Activated CD4-positive, alpha-beta T cell treated with anti-CD3 and anti-CD28 coated beads for 4 hours (primary cell): ENCODE measurements at places on chromosomes 7 and 10.
A peak's percentile ranks its signal among the peaks of the same experiment; 100 is the strongest.

DNA sequence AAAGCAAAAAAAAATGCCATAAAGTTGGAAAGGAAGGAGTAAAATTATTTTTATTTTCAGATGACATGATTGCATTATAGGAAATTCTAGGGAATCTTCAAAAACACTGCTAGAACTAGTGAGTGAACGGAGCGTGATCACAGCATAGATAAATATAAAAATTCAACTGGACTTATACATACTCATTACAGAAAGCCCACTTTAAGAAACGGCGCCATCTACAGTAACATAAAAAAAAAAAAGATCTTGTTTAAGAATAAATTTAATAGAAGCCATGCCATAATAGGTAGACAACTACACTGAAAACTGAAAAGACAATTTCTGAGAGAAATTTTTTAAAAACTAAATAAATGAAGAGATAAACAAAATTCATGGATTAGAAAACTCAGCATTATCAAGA, 623.1 kb upstream of the MGMT start:
- no peak for DNase-seq

- DNase-seq: no peak
Observed at GRCh38 chr10:19710600-19710999, 105.6 kb upstream of the PLXDC2 start.

DNA sequence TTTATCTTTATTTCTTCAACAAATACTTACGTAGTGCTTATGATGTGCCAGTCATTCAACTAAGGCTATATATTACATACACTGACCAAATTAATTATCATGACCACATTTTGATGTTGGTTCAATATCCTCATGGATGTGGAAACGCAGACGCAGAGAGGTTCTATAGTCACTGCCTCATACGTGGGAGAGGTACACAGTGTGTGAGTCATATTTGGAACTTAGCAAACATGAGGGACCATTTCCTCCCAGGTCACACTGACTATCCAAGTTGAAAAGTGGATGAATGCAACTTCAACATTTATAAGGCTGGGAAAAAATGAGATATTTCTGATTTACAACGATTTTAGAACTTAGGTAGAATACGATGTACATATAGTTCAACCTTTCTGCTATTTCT, 113.6 kb downstream of the PRLHR start:
- no peak for DNase-seq

DNA sequence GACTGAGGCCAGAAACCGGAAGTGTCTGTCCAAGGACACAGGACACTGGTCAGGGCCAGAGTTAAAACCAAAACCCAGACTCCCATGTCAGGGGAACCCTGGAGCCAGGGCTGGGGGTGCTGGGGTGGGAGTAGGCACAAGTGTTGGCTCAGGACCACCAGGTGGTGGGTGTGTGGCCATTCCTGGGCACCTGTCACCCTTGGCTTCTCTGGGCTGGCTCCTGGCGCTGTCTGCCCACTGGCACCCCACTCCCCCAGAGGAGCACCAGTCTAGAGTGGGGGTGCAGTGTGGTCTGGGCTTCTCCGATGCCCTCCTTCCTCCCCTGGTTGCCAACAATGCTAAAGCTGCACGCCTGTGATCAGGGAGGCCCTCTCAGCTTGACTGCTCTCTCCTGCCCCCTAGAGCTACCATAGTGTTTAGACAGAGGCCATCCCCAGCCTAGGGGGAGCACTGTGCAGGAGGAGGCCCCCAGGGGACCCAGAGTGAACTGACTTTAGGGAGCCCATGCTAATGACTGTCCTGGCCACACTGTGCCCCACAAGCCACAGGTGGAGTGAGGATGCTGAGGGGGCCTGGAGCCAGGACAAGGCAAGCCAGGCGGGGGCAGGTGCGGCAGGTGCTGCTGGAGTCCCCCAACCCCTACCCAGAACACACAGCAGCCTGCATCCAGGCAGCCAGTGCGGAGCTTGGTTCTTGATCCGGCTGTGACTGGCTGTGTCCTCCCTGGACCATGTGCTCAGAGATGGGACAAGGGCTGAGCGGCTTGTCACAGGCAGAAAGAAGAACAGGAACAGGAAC, 11.0 kb downstream of the RASGEF1A start:
- peak; percentile 22 for DNase-seq

DNA sequence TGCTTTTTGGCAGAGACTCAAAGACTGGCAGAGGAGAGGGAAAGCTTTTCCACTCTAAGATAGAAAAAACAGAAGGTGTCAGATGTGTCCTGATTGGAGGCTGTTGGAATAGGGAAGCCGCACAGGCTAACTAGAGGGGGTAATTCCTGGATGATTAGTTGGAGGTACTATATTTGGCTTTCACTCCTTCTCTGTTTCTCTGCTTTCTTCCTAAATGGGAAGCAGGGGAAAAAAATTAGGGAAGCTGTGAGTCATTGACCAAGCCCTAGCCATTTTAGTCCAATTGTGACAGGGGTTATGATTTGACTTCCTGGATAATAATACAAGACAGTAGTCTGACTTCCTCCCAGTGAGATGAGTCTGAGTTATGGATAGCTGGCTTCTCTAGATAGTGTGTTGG, 475.2 kb upstream of the CELF2 start:
- no peak for DNase-seq

GRCh38 chr7:81075150-81075549, 156.3 kb upstream of the SEMA3C start:
- no peak for DNase-seq

DNA sequence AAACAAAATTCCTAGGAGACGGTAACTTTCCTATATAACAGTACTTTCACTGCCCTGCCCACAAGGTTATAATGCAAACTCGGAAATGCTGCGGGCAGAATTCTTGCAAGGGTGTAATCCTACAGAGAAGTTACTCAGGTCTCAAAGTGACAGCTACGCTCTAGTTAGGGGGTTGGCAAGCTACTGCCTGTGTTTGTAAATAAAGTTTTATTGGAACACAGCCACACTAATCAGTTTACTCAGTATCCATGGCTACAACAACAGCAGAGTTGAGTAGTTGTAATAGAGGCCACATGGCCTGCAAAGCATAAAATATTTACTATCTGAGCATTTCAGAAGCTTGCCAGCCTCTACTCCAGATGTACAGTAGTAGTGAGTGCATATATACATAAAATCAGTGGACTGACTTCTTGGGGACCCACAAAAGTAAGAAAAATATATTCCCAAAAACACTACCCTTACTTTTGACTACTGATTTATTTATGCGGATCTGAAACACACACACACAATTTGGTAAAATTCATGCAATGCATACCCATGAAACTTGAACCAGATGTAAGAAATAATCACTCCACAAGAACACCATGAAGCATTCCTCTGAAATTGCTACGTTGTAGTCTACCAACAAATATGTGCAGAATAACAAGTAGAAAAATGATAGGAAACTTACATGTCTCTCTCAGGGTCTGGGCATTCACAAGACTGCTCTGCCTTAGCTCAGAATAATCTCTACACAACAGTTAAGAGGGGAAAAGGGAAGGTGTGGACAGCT, 53.0 kb downstream of the SMURF1 start:
- no peak for DNase-seq

- DNase-seq: no peak
Observed at GRCh38 chr7:94216944-94217461, 177.7 kb upstream of the COL1A2 start.

GRCh38 chr7:106788637-106789036, 76.4 kb upstream of the PIK3CG start:
- DNase-seq: no peak

DNA sequence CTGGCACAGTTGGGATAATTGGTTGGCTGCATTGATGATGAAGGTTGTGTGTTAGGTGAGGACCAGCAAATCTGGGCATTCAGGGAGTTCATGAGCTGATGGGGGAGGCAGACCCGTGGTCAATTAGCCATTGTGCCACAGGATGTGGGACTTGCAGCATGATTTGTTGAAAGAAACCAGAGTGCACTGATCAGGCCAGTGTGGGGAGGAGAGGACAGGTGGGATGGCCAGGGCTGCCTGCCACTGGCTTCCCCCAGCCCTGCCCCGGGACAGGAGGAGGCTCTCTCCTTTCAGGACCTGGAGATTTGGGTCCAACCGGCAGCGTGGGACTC, 4.3 kb downstream of the CLIP2 start:
- no peak for DNase-seq

DNA sequence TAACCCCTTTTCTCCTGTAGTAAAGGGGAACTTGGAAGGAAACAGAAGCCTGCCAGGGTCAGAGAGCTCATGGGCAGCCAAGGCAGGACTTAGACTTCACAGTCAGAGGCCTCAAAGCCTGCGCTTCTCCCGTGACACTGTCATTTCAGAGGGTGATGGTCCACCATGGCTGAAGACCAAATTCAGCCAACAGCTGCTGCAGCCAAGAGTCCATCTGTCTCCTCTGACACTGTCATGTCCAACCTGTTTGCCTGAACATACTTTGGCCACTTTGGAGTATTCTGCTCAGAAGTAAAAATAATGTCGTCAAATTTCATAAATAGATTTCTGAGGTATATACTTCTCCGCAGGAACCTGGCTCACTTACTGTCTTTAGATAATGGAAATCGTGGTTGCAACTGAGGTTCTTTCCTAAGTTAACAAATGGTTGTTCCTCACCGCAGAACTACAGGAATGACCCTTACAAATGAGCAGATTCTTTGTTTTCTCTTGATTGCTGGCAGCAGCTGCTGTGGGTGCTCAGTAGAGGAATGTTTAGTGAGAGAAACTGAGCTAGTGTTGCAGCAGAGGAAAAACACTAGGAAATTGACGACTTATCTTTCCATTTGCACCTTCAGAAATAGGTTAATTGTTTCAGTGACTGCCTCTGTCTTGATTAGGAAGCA, 626.5 kb downstream of the SDK1 start:
- no peak for DNase-seq

DNA sequence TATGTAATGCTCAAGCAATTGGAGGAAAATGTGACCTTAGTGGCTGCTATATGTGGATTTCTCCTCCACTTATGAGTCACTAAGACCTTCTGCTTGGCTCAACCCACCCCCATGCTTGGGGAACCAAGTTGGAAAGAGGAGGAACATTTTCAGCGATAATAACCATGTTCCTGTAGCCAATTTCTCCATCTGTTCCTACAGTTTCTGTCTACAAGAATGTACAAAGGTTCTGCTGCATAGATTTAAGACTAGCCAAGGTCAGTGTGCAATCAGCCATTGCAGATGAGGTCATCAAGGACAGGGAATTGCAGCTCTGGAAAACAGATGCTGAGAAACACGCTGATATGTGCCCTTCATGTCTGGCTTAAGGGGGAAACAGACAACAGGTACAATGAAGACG, 5.6 kb upstream of the NRCAM start:
- no peak for DNase-seq

- no peak for DNase-seq
Observed at GRCh38 chr10:132710746-132711612, 75.0 kb downstream of the NKX6-2 start.

GRCh38 chr7:18530224-18531179, 35.0 kb downstream of the HDAC9 start:
- DNase-seq: no peak

- no peak for DNase-seq
Observed at GRCh38 chr7:149850716-149851115, 12.5 kb downstream of the ZNF862 start.

DNA sequence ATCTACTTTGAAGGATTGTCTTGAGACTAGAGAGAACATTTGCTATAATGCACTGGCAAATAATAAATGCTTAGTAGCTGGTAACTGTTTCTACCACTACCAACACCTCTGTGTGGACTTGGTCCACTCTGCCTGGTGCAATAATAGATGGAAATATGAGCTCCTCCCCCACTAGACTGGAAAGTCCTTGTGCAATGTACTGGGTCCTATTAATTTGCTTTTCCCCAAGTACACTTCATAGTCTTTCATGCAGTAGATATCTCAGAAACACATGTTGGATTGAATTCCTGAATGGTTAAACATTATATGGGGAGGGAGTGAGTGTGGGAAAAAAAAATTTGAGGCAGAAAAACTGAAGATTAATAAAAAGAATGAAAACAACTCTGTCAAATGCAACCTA, 119.3 kb downstream of the C10orf90 start:
- DNase-seq: no peak

GRCh38 chr7:131608116-131608500, 51.7 kb upstream of the PODXL start:
- DNase-seq: no peak

DNA sequence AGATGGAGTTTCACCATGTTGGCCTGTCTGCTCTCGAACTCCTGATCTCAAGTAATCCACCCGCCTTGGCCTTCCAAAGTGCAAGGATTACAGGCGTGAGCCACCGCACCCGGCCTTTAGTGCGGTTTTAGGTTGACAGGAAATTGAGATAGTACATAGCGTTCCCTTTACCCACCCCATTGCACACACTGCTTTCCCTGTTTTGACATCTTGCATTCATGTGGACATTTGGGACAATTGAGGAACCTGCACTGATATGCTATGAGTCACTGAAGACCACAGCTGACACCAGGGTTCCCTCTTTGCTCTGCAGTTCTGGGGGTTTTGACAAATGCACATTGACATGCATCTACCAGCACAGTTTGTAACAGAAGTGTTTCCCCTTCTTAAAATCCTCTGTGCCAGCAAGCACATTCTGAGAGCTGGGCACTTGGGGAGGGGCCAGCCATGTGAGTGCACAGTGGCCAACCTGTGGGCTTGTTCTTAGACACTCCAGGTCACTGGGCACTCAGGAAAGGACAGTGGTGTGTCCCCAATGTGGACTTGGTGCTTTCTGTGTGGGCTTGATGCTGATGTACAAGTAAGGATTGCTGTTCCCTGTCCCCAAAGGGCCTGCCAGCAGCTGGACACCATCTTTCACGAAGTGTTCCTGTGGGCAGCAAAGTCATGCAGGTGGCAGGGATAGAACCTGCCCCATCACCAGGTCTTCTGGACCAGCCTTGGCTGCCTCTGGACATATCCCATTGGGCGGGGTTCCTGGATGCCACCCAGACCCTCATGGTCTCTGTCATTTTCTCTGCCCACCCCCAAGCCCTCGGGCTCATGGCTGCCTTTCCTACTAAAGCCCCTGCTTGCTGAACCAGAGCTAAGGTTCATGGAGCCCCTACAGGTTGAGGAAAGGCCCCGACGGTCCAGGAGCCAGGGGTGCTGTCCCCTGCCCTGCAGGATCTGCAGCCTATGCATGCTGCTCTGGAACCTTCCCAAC, 579.8 kb downstream of the GLRX3 start:
- no peak for DNase-seq

DNA sequence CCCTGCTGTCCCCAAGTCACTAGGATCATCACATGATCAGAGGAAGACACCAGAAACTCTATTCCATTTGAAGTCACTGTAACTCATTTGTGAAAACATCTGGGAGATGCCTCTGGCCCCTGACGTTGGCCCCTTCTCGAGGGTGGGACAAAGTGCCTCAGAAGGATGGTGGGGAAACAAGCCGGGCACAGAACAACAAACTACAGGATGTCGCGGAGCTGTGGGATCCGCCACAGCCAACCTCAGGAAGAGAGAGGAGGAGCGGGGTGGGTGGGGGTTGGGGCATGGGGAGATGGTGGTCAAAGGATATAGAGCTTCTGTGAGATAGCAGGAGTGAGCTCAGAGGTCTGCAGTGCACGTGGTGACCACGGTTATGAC, 265.6 kb upstream of the TCERG1L start:
- DNase-seq: no peak

- DNase-seq: no peak
Observed at GRCh38 chr10:113035732-113036312, 85.8 kb downstream of the TCF7L2 start.
